ENCODE measurements at places on chromosomes 5 and 9.

GRCh38 chr9:79572032-79572607, 355 bp downstream of the TLE4 start:
- no peak overlapping the region for H3K27ac ChIP-seq
- no peak overlapping the region for H3K4me3 ChIP-seq

GRCh38 chr5:123937230-123937629, 425.3 kb downstream of the CSNK1G3 start:
- H3K4me3 ChIP-seq, result no peak overlapping the region
- H3K27me3 ChIP-seq, result no peaks in the 10 kb centered on the region
- no peak for DNase-seq
- peaks cover 22% of the 10 kb centered on the region for H3K36me3 ChIP-seq
- no peaks in the 10 kb centered on the region for H3K4me1 ChIP-seq
- H3K27ac ChIP-seq, result no peak overlapping the region

DNA sequence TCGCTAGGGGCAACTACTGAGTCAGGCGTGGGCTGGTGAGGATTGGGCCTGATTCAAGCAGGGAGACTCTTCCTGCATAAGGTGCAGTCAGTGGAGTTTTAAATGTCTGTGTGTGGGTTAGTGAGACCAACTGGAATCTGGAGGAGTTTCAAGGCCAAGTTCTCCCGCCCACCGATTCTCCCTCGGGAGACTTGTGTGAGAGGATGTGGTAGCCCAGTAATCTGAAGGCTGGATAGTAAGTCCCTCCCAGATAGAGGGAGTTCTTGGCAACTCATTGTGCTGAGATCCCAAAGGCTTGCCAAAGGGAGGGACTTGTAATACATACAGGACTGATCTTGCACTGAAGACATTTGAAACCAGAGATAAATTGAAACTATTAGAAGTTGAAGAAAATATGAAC, 51.8 kb downstream of the WDR36 start:
- no peak overlapping the region for H3K27ac ChIP-seq
- H3K4me3 ChIP-seq, result no peak overlapping the region
- no peaks in the 10 kb centered on the region for H3K4me1 ChIP-seq
- DNase-seq, result no peak

DNA sequence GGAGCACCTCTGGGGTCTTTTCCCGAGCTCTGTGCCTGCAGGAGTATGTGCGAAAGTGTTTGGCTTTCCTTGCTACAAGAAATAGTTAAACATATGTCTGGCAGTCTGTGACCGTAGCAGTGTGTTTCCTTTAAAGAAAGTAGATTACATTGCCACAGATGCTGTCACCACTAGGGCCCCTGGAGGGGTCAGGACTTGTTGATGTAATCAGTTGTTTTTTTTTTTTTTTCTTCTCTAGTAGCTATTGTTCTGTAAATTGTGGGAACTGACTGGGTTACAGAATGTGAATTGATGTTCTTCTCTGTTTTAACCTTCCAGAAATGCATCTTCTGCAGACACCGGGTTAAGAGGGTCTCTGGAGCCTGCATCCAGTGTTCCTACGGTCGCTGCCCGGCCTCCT, 345.6 kb downstream of the KDM4C start:
- H3K27me3 ChIP-seq, result no peaks in the 10 kb centered on the region
- no peak for DNase-seq
- no peak overlapping the region for H3K27ac ChIP-seq
- no peak overlapping the region for H3K4me3 ChIP-seq
- H3K4me1 ChIP-seq, result no peaks in the 10 kb centered on the region
- H3K36me3 ChIP-seq, result peaks cover 18% of the 10 kb centered on the region

- no peak overlapping the region for H3K4me3 ChIP-seq
- DNase-seq, result no peak
- no peaks in the 10 kb centered on the region for H3K36me3 ChIP-seq
Observed at GRCh38 chr5:178370102-178370501, 137.5 kb upstream of the PHYKPL start.

- no peaks in the 10 kb centered on the region for H3K36me3 ChIP-seq
- DNase-seq, result no peak
- H3K4me3 ChIP-seq, result peak overlapping the region; percentile 51
- peaks cover 89% of the 10 kb centered on the region for H3K27me3 ChIP-seq
- peaks cover 11% of the 10 kb centered on the region for H3K4me1 ChIP-seq
Observed at GRCh38 chr5:73446631-73447529, 1.7 kb downstream of the FOXD1 start.

DNA sequence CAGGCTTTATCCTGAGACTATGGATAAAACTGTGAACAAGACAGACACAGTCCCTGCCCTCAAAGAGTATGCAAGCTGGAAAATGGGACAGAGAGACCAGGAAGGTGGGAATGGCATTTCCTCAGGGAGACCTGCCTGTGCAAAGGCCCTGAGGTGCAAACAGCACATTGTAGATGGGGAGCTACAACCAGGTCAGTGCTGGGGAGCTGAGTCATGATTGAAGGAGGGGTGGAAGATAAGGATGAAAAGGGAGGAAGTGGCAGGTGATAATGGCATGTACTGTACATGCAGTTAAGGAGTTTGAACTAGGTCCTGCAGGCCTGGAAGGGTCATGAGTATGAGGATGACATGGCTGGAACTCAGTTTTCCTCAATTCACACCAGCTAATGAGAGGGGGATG, 75.5 kb upstream of the BOD1 start:
- H3K4me3 ChIP-seq, result no peak overlapping the region

GRCh38 chr5:77563475-77563874, 71.4 kb upstream of the WDR41 start:
- no peaks in the 10 kb centered on the region for H3K36me3 ChIP-seq
- no peaks in the 10 kb centered on the region for H3K4me1 ChIP-seq
- no peak for DNase-seq
- peaks cover 14% of the 10 kb centered on the region for H3K27me3 ChIP-seq

Data from mesothelial cell of epicardium (in vitro differentiated cells).